ENCODE measurements at places on chromosomes 2 and 18.
A peak's percentile ranks its signal among the peaks of the same experiment; 100 is the strongest.

- no peak for DNase-seq
These were observed 22.0 kb upstream of the SLC35G4 start for GRCh38 chr18:11587432-11587831.

DNA sequence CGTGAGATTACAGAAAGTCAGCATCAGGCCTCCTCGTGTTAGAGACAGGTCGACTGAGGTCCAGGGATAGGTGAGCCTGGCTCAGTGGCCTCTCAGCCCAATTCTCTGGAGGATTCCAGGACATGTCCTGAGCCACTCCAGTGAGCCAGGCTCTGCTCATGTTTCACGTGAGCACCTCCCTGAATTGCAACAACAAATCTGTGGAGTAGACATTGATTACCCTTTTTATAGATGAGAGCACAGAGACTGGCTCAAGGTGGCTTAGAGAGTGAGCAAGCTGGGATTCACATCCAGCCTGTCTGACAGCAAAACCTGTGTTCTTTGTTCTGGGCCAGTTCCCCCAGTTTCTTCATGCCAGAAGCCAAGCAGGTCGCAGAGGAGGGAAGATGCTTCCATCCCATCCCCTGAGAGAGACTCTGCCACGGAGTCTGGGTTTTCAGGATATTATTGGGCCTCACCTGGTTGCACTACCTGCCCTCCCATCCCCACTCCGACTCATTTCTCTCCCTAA lies 46.4 kb downstream of the HS1BP3 start:
- no peak for DNase-seq

GRCh38 chr2:210671065-210671464 lies 114.7 kb downstream of the CPS1 start:
- DNase-seq, result no peak

DNA sequence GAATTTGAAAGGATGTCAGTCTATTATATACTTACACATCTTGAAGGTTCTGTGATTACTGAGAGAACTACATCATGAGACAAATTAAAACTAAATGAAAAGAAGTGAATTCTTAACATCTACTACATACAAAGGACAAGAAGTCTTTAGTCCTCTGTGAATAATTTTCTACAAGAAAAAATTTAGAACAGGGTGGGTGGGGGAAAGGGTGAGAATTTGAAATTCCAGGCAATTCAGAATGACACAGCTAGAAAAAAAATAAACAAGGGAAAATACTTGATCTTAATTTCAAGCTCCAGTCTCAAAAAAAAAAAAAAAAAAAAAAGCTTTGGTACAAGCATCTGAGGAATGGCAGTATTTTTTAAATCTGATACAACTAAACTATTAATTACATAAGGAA lies 15.5 kb downstream of the CUL3 start:
- no peak for DNase-seq

- DNase-seq, result no peak
These were observed 112.1 kb downstream of the NFATC1 start for GRCh38 chr18:79507546-79508480.

- no peak for DNase-seq
These were observed 101.0 kb downstream of the SLC25A12 start for GRCh38 chr2:171792886-171793580.

DNA sequence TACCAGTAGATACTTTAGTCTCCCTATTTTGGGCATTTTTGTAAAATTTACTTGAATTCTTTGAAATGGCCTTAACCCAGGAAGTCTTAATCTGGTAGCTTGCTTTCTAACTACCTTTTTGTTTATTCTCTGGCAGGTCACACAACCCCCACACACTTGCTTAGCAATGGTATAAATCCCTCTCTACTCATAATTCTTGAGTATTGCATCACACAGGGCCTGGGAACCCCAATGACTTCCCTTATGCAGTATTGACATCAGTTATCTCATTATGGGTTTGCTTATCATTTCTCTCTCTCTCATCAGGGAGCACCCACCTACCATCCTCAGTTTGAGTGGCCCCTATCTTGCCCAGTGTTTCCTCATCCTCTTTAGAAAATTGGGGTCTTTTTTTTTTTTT lies 207.1 kb downstream of the KCNS3 start:
- DNase-seq, result no peak

GRCh38 chr2:142745691-142746090 lies 131.8 kb upstream of the KYNU start:
- no peak for DNase-seq

GRCh38 chr2:25817630-25818029 lies 60.7 kb downstream of the ASXL2 start:
- no peak for DNase-seq

- peak; percentile 73 for DNase-seq
These were observed 1.1 kb upstream of the TMEFF2 start for GRCh38 chr2:192195548-192196418.

GRCh38 chr2:18522484-18523146 lies 37.8 kb downstream of the RDH14 start:
- DNase-seq, result no peak

DNA sequence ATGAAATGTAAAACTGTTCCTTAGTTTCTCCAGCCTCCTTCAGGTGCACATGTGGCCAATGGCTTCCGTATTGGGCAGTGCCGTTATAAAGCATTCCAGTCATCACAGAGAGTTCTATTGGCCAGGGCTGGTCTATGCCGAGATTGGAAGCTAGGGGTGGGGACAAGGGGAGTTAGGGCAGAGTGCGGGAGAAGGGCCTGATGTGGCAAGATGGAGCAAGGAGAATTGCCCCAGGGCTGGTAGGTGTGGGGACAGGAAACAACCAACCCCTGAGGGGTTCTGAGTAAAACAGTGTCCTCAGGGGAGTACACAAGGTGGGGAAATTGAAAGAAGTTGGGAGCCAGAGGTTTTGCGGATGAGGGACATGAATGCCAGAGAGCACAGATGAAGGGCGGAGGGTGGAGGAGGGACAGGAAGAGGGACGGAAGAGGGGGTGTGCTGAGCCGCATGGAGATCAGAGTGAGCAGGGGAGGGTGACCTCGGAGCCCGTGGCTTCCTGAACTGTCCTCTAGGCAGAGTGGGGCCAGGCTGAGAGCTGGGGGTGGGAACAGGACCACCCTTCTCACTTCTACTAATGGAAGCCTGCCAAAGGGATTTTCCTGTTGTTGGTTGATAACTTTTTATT lies 9.1 kb upstream of the ATP6V1C2 start:
- DNase-seq, result no peak

GRCh38 chr2:232139171-232139594 lies 177.7 kb downstream of the DIS3L2 start:
- no peak for DNase-seq

GRCh38 chr2:133169274-133169912 lies 398.9 kb downstream of the NCKAP5 start:
- no peak for DNase-seq

DNA sequence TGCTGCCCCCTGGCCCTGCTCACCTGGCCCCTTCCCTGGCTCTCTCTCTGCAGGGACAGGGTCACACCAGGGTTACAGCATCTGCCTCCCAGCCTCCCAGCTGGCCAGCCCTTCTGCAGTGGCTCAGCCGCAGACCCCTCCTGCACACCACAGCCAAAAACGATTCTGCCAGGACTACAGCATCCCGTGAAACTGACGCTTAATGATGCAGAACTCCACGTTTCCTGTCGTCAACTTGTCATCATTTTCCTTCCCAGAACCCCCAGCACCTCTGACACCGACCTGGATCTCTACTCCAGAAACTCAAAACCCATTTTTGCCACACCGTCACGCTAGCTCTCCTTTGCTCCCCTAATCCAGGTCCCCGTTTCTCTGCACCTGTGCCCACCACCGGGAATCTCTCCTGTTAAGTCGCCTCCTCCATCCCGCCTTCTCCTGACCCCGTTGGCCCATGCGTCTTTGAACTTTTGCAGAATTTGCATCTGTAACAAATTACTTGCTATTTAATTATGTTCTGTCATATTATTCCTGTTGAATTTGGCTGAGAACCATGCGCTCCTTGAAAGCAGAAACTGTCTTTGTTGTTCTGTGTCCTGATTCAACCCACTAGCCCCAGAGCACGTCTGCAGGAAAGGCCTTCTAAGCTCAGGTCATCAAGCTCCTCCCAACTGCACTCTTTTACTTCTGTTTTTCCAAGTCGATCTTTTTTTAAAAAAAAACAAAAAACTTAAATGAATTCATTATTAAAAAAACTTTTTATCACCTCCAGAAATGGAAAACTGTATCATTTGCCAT lies 173.2 kb upstream of the COPS8 start:
- DNase-seq, result no peak

GRCh38 chr2:23502096-23502495 lies 117.1 kb downstream of the KLHL29 start:
- no peak for DNase-seq

- DNase-seq, result no peak
These were observed 48.3 kb upstream of the ACAA2 start for GRCh38 chr18:49861659-49862058.

Data from neuronal stem cell (in vitro differentiated cells).